ENCODE measurements at places on chromosomes 3 and 15. TPM values are rescaled to one million over a fixed set of nuclear protein-coding genes. Genes with fewer than 3 reads are reported as not detected.

Gene TM6SF1
- total RNA-seq: not detected

Gene WDR49
- total RNA-seq: not detected

Gene A4GNT
- total RNA-seq: not detected

Gene CASR
- total RNA-seq: not detected

Gene NFKBIZ
- total RNA-seq: 8.4 TPM

Gene SEC62
- 188 TPM for total RNA-seq

Gene CYP1A2
- not detected for total RNA-seq

Gene CPA3
- total RNA-seq: not detected

Gene RTP1
- total RNA-seq: not detected

Gene SLC22A14
- not detected for total RNA-seq

Gene C3orf85
- not detected for total RNA-seq
